ENCODE measurements at places on chromosomes 5 and 9. TPM values are rescaled to one million over a fixed set of nuclear protein-coding genes. Genes with fewer than 3 reads are reported as not detected.

DNA sequence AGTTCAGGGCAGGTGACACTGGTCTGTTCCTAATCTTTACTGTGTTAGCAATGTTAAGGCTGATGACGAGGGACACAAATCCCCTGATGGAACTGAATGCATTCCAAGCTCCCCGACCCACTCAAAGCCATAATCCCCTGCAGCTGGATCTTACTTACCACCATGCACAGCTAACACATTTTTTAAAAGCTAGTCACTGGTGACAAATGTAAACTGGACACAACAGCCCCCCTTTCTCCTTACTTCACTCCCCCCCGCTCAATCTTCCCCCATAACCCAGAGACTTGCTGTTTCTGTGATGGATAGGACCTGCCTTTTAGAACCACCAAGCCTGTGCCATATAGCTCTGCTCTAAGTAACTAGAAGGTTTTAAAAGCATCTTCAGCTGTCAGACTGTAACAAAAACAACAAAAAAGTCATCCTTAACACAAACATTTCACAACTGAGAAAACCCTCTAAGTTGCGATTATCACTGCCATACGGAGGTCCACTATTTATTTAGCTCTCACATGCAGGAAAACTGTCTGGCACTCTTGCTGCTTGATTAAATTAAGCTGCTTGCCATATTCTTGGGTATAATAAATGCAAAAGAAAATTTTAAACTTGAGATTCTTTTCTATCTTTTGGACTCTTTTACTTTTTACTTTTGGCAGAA lies 44.4 kb downstream of the BNC2 start:
- no peak for DNase-seq

DNA sequence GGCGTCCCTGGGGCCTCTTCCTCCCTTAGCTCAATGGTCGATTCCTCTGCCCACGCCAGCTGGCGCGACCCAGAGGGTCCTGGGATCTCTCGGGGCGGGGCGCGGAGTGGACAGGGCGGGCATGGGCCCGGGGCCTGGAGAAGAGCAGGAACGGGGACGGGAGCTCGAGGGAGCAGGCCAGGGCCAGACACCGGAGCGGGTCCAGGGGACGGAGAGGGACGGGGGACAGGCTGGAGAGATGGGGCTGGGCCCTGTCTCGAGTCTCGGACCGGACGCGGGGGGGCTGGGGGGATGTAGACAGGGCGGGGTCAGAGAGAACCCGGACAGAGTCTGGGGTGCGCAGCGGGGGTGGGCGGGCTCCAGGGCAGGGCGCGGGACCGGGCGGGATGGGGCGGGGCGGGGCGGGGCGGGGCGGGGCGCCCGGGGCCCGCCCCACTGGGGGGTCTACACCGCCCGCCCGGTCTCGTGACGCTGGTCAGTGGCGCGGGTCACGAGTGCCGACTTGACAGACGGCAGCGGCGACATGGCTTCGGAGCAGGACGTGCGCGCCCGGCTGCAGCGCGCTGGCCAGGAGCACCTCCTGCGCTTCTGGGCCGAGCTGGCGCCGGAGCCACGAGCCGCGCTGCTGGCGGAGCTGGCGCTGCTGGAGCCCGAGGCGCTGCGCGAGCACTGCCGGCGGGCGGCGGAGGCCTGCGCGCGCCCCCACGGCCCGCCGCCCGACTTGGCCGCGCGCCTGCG lies at the start of gene UAP1L1:
TSS of gene UAP1L1 (plus strand) at position 508 of the 738 bp plus-strand sequence. CDS start at position 524, 16 bp downstream.
- DNase-seq = peak; percentile 63

DNA sequence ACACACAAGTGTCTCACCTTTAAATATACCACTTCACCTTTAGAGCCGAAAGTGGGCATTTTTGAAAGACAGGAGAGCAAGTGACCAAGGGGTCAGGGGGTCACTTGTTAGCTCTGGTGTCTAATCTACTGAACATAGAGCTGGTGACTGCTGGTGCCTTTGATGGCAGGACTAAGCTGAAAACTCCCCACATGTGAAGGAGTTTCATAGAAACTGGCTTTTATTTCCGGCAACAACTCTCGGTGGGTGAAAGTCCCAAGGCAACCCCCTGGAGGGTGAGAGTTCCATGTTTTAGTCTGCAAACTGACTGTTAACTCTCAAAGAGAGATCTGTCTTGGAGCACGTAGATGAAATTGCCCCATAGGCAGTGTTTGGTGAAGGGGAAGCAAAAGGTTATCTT lies 466.9 kb downstream of the DMRTA1 start:
- no peak for DNase-seq

DNA sequence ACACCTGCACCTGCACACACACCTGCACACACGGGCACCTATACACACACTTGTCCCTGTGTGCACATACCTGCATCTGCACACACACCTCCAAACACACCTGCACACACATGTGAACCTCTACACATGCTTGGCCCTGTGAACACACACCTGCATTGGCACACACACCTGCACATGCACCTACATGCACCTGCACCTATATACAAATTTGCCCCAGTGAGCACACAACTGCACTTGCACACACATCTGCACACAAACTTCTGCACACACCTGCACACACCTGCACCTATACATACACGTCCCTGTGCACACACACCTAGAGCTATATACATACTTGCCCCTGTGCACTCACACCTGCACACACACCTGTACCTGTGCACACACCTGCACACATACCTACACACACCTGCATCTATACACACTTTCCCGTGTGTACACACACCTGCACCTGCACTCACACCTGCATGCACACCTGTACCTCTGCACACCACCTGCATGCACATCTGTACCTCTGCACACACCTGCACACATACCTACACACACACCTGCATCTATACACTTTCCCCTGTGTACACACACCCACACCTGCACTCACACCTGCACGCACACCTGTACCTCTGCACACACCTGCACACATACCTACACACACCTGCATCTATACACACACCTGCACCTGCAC lies 21.5 kb upstream of the LPCAT1 start:
- no peak for DNase-seq

DNA sequence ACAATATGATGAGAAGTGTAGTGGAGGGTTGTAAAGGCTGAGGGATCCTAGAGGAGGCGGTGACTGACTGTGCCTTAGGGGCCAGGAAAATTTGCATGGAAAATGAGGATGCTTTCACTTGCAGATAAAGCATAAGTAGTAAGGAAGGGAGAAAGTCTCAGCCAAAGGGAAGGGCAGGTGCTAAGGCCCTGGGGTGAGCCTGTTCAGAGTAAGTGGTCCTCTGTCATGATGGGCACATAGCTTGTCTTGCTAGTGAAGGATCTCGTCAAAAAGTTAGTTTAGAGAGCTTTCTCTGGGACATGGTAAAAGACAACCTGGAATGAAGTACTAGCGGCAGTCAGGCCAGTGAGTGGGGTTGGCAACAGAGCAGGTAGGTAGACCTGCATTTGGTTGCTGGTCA lies 75.4 kb upstream of the CPLX2 start:
- DNase-seq = no peak

- DNase-seq = no peak
These were observed 250.2 kb upstream of the PTGER4 start for GRCh38 chr5:40429258-40430100.

DNA sequence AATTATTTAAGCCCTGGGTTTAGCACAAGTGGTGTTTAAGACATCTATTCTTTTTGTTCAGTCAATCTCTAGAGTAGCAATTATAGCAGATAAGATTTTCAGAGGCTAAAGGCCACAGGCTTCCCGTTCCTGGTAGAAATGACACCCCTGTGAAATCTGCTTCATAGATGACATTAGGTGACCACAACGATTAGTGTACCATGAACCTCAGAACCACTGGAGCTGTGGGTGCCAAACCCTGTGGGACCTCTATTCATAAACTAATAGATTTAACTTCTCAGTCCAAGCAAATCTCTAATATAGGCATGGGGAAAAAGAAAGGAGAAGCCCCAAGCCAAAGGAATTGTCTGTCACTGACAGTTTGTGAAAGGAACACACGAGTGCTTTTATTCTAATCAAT lies 207.4 kb downstream of the ARRDC3 start:
- no peak for DNase-seq

DNA sequence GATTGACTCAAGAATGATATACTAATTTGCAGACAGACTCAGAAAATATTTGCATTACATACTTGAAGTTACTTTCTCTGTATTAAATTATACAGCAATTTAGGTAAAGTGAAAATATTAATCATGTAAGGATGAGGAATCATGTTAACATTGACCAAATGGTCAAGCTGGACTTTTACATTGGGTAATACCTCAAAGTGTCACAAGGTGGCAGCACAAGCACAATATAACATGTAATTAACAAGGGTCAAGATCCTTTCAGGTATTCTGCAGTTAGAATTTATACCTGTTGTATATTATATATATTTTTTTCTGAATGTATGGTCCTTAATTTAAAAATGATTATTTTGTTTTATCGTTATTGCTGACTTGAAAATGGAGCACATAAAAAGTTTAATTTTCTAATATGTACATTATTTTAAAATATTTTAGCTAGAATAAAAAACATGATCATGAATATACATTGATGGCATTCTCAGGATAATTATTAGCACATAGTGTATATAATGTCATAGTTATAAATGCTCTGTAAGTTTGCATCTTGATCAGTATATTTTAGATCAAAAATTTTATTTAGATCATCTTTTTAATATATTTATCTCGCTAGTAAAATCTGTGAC lies 8.6 kb downstream of the HAPLN1 start:
- DNase-seq = peak; percentile 11

DNA sequence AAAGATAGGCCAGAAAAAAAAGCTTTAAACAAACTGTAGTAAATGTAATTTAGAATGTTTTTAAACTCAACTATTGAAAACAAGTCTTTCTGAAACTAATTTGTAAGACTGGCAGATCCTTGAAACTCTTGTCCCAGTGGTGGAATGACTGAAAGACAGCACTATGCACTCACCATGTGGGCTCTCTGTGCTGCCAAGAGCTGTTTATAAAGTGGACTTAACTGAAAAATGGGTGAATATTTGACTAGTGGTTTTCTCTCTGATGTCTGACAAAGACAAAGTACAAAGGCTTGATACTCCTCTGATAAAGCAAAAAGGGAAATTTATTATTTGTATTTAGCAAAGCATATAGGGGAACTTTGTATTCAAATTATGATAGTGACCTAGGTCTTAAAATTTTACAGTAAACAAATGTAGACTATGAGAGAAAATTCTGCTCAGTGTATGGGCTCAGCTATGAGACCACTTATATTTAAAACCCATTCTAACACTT lies 635.4 kb downstream of the NR2F1-AS1 start:
- DNase-seq = no peak

GRCh38 chr5:153546566-153546965 lies 56.1 kb downstream of the GRIA1 start:
- no peak for DNase-seq

DNA sequence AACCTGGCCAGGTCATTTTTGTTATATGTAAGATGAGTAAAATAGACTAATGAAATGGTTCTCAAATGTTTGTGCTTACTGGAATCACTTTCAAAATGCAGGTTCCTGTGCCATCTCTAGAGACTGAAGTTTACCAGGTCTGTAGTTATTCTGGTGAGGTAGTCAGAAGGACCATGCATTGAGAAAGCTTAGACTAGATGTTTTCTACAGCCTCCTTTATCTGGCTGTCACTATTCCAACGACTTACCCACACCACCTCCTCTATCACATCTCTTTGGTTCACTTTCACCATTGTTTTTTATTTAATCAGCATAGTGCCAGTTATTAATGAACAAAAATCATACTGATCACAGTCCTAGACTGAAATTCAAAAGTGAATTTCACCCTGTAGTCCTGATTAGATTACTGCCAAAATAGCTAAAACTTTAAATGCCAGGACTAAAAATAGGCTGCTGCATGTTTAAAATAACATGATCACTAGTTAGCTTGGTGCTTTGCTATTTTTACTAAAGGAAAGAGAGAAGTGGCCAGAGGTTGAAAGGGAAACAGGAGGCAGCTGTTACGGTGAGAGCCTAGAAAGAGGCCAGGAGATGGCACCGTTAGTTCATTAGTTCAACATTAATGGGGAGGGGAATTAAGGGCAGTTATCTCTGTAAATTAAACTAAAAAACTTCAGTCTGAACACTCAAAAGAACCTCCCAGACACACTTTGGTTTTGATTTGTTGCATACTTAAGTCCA lies 13.9 kb upstream of the FNIP1 start:
- DNase-seq = no peak

GRCh38 chr5:134540747-134541733 lies 15.6 kb downstream of the JADE2 start:
- DNase-seq = no peak

ISL1 gene
- 30.5 TPM for polyA plus RNA-seq

GRCh38 chr5:79357398-79357797 lies 121.5 kb downstream of the JMY start:
- no peak for DNase-seq

- DNase-seq = no peak
These were observed 226.8 kb downstream of the NMUR2 start for GRCh38 chr5:152178350-152178699.

NMUR2 gene
- polyA plus RNA-seq = not detected

- DNase-seq = peak; percentile 63
These were observed 18.3 kb upstream of the MLLT3 start for GRCh38 chr9:20640331-20641187.

- DNase-seq = no peak
These were observed 63.0 kb upstream of the PTPN3 start for GRCh38 chr9:109561137-109561536.

GRCh38 chr5:1974501-1975405 lies 92.0 kb upstream of the IRX4 start:
- DNase-seq = no peak

GRCh38 chr5:140791089-140791488 lies 3.6 kb upstream of the PCDHA2 start:
- no peak for DNase-seq

GRCh38 chr5:151293624-151294023 lies 9.9 kb downstream of the SLC36A3 start:
- DNase-seq = no peak

WDR70 gene
- 15.2 TPM for polyA plus RNA-seq

PCDHGB5 gene
- 1.1 TPM for polyA plus RNA-seq

PCDHB9 gene
- polyA plus RNA-seq = 0.76 TPM

DNA sequence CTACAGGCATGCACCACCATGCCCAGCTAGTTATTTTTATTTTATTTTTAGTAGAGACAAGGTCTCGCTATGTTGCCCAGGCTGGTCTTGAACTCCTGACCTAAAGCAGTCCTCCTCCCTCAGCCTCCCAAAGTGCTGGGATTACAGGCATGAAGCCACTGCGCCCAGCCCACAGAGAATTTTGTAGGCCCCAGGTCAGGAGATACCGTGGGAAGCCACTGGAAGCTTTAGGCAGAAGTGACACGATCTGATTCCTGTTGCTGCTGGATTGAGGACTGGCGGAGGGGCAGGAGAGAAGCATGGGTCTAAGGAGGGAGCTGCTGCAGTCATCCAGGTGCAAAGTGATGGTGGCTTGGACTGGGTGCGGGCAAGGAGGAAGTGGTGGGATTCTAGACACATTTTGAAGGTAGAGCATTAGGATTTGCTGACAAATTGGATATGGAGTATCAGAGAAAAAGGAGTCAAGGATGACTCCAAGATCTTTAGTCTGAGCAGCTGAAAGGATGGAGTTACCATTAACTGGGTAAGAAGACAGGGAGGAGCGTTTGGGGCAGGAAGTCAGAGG lies 20.7 kb downstream of the TCF7 start:
- DNase-seq = peak; percentile 16

- DNase-seq = no peak
These were observed 56.0 kb downstream of the ZFR start for GRCh38 chr5:32388432-32389129.

N4BP3 gene
- polyA plus RNA-seq = 0.75 TPM
